ENCODE measurements at places on chromosomes 11 and 22.

DNA sequence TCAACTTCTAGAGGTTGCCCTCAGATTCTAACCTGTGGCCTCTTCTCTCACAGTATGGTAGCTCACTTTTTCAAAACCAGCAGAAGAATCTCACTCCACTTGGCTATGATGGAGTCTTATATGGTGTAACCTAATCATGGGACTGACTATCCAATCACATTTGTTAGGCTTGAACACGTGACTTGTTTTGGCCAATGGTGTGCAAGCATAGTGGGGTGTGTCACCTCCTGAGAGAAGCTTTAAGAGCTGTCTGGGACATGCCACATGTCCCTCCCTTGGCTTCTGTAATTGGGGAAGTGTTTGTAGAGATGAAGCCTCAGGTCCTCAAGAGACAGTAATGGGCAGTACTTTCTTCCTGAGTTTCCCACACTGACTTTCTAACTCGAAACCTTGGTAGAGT, 12.8 kb upstream of the SMIM38 start:
- DNase-seq = no peak

- no peak for DNase-seq
Measured at GRCh38 chr11:35239471-35240075, 100.6 kb downstream of the CD44 start.

DNA sequence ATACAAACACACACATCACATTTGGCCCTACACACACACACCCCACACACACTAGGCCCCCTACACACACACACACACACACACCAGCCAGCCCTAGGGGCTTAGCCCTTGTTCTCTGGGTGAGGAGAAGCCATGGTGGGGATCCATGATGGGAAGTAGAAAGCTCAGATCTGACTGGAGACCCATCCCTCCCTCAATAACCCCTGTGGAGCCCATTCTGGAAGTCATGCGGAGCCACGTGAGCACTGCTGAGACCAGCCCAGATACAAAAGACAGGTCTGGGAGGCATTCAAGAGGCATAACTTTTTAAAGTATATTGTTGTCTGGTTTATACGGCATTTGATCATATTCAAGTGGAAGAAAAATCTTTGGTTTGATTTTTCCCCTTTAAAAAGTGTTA, 448.5 kb downstream of the SOX6 start:
- DNase-seq = no peak

DNA sequence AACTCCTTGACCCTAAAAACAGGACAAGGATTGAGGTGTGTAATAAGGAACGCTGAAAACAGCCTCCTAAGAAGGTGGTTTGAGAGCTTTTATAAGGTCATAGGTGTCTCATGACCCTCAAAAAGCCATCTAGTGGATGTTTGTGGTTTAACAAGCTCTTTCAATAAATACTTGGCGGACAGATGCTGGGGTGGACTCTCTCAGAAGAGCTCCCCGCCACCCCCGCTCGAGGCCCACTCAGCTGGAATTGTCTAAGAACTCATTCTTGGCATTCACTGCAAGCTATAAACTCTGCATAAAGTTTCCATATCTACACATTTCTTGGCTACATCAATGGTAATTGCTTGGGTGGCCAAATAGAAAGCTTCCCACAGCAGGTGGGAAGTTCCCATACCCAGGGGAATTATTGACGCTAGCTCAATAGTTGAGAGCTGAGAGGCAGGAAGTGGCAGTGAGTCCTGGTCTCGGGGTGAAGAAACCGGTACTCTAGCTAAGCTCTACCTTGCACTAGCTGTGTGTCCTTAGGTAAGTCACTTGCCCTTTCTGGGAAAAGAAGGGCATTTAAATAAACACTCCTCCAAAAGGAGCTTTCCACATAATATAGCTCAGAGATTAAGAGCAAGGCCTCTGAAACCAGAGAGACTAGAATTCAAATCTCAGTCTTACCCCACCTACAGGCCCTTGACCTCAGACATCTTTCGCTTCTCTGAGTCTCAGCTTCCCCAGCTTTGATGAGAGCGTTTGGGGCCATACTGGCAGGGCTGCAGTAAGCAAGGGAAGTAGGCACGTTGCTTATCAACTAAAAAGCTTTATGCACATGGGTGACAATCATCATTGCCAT, 6.4 kb downstream of the MS4A15 start:
- DNase-seq = no peak

GRCh38 chr11:74749127-74749964, 697 bp downstream of the RNF169 start:
- DNase-seq = peak; percentile 60

DNA sequence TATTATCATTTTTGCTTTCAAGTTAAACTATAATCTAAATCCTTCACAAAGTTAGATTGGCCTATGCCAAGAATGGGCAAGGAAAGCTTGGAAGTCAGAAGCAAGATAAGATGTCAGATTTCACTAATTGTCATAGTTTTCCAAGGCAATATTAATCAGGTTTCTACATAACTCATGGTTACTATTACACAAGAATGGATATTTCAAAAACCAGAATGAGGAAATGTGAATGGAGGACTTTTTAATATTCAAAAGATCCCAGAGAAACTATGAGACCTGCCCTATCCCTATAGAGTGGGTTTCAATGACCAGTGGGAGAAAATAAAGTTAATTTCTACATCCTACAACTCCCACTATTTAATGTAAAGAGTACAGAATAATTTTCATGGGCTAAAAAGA, 203.2 kb downstream of the CASP12 start:
- no peak for DNase-seq

DNA sequence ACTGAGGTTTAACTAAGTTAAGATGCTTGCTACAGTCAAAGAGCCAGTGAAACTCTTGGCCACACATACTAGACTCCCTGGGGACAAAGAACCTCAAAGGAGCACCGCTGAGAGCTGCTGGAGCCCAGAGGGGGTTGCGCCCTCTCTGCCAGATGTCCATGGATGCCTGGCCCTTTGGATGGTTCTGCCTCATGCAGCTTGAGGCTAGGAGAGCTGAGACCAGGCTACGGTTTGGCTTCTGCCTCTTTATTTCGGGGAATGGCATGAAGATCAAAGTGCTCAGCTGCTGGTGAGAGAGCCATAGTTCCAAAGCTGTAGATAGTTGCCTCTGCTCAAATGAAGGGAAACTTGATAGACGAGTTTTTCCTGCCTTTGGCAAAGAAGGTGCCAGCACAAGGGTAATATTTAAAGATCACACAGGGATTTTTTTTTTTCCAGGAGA, 43.0 kb downstream of the RASSF10 start:
- no peak for DNase-seq

DNA sequence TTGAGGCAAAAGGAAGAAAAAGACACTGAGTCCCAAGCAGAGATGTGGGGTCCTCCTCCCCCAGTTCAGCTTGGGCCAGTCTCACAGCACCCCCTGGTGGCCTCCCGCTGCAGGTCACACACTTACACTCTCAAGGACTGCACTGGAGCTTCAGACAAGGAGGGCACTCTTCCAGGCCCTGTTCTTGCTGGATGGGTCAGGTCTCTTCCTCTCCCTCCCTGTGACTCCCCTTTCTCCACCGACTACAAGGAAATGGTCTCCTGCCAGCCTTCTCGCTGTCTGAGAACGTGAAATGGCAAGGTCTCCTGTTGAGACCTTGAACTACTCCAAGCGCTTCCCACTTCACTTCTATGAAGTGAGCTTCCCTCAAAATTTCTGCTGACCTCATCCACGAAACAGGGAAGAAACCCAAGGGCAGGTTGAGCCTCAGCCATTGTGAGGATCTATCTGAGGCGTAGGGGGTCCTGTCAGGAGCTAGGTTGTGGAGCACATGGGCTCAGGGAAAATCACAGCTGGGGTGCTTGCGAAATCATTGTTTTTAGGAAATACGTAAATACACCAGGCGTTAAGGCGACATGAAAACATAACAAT, 11.2 kb upstream of the IGLL1 start:
- peak; percentile 54 for DNase-seq

DNA sequence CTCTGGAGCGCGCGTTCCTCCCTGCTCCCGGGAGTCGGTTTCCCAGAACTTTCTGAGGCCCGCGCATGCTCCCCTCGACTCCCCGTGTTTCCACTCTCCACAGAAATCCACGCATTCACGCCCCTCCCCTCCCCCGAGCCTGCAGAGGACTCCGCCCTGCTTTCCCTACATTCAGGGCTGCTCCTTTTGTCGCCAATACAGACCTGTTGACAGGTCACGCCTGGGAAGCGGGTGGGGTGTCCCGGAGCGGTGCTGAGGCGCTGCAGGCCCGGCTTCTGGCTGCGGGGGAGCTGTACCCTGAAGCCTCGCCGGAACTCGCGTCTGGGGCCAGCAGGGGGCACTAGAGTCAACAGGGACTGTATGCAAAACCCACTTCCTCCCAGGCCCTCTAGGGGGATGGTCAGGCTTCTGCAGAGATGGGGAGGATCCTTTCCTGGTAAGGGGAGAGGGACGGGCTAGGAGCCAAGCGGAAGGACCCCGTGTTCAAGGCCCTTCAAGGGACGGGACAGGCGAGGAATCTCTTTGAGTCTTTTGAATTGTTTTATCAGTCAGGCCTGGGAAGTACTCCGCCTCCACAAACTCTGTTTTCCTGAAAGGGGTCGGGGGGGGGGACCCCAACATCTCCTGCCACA, at the start of gene PRAME:
PRAME (minus strand) TSS at position 294 of the 632 bp plus-strand sequence. CDS start 2,433 bp downstream, outside the sequence.
- peak; percentile 66 for DNase-seq

- no peak for DNase-seq
Measured at GRCh38 chr22:40377931-40378330, 7.5 kb downstream of the SGSM3 start.

GRCh38 chr11:83302151-83302550, 16.0 kb upstream of the CCDC90B start:
- no peak for DNase-seq

- no peak for DNase-seq
Measured at GRCh38 chr11:95365348-95365747, 134.3 kb upstream of the SESN3 start.

DNA sequence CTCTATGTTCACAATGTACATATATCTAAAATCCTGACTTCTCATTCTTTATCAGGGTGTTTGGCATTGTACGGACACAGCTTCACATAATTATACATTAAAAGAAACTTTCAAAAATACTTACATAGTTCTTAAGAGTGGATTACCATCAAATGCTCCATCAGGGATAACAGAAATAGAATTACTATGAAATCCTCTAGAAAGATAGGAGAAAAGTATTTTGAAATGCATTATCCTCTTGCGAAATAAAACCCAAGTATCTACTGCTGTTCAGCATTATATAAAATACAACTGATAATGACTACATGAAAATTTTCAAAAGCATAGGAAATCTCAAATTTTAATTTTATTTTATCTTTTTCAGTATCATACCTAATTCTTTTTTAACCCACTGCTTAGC, 17.8 kb upstream of the CCDC34 start:
- no peak for DNase-seq

DNA sequence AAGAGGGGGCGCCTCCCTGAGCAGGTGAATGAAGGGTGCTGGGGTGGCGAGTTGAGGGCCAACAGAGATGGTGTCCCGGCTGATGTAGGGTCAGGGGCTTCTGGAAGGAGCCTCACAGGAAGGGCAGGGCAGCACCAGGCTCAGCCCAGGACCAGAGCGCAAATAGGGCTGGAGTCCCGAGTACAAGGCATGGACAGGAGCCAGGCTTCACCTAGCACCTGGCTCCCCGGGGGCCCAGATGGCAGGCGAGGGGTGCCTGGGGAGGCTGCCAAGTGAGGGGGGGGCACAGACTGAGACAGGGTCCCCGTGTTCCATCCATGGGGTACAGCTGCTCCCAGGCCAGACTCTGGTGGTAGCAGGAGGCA, 105.8 kb downstream of the KCNQ1 start:
- no peak for DNase-seq

DNA sequence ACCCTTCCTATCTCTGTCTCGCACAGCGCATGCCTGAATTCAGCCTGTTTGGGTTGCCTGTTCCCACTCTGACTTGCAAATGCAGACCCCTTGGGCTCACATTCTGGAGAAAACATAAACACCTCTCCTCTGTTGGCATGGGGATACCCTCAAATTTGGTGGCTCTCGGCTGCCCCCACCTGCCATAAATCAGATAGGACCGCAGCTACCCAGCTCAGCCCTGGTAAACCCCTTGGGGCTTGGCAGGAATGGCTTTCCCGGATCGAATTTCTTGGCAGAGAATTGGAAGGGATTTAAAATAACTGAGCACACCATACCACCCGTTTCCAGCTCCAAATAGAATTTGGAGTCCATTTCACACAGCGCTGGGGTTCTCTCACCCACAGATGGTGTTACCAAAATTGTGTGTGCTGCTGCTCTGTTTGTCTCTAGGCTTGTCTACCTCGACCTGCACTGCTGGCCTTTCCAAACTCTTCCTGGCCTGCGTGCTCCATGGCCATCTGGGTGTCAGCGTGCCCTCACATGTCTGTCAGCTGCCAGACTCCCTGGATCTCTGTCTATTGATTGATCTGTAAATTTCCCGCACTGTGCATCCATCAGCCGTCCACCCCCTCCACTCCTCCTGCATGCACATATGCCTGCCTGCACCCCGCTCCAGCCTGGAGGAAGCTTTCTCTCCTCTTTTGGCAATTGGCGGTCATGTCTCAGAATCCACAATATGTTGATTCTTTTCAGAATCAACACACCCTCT, 134.0 kb downstream of the NTM start:
- DNase-seq = no peak

DNA sequence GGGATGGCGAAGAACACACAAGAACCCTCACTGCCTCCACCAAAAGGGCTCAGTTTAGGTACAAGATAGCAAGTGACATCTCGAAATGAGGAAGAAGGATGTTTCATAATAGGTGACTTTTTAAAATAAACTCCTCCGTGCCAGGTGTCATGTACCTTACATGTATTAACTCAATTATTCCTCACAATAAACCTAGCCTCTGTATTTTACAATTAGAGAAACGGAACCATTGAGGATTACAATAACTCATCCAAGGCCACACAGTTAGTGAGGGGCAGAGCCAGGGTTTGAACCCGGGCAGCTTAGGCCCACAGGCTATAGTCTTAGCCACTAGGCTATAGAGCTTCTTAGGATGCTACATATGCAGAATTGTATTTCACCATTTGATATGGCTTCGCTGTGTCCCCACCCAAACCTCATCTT, 965 bp upstream of the PAMR1 start:
- no peak for DNase-seq

DNA sequence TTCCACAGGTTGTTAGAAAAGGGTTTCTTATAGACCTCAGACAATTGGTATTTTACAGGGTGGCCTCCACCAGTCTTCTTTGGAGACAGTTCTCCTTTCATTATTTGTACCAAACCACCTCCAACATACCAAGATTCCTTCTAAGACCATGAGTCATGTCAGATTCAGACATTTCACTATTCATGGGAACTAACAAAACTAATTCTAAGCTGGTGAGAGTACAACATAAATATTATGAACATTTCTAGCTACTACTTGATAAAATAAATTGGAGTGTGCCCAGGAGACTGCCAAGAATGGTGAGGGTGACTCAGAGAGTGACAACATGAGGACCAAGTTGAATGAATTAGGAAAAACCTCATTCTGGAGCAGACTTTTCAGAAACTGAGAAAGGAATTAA, 494.6 kb upstream of the LRRC4C start:
- no peak for DNase-seq

GRCh38 chr11:3861683-3862082, 6.2 kb downstream of the STIM1 start:
- DNase-seq = no peak

GRCh38 chr22:40238425-40239344, 61.0 kb downstream of the TNRC6B start:
- peak; percentile 40 for DNase-seq

- no peak for DNase-seq
Measured at GRCh38 chr11:85945296-85945695, 90.1 kb downstream of the CCDC83 start.
